ENCODE measurements at places on chromosomes 16 and 17. TPM values are rescaled to one million over a fixed set of nuclear protein-coding genes. Genes with fewer than 3 reads are reported as not detected.

Gene OTOP3
- not detected for total RNA-seq

Gene PLLP
- total RNA-seq: 0.31 TPM

Gene HSPB9
- total RNA-seq: not detected

Gene EVI2B
- 0.13 TPM for total RNA-seq

Gene KRT12
- total RNA-seq: not detected

Gene KRTAP1-5
- not detected for total RNA-seq

Gene OMG
- 0.26 TPM for total RNA-seq

Gene KRTAP1-1
- not detected for total RNA-seq

Gene TMIGD1
- not detected for total RNA-seq

Gene RDM1
- total RNA-seq: 0.92 TPM

Gene MYCBPAP
- 2.4 TPM for total RNA-seq

Gene EME1
- total RNA-seq: 9.2 TPM

Measured in aortic smooth muscle cell (primary cell).